ENCODE measurements at places on chromosomes 1 and 21.
A peak's percentile ranks its signal among the peaks of the same experiment; 100 is the strongest.

GRCh38 chr1:17588048-17588871 lies 48.8 kb downstream of the ARHGEF10L start:
- peak; percentile 55 for DNase-seq

DNA sequence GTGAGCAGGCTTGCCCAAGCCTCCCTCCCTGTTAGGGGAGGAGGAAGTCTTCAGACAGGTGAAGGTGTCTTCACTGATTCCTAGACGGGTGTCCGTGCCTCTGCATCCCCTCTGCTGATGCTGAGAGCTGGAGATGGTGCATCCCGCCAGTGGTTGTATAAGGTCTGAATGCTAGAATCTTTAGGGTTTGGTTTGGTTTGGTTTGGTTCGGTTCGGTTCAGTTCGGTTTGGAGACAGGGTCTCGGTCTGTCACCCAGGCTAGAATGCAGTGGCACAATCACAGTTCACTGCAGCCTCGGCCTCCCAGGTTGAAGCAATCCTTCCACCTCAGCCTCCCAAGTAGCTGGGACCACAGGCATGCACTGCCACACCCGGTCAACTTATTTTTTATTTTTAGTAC lies 153.6 kb downstream of the PGBD5 start:
- no peak for DNase-seq

DNA sequence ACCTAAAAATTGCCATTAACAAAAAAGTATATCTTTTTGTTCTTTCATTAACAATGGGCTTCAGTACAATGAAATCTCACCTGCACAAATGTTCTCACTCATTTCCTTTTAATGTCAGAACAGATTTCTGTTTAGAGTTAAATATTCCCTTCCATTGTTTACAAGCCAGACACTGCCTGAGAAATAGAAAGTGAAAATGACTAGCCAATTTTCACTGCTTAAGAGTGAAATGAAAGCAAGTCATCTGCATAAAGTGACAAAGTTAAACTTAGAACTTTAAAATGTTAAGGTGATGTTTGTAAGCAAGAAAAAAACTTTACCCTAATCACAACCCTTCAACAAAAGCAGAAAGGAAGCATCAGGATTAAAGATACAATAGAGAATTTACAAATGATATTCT lies 27.5 kb downstream of the COA6 start:
- DNase-seq, result no peak

DNA sequence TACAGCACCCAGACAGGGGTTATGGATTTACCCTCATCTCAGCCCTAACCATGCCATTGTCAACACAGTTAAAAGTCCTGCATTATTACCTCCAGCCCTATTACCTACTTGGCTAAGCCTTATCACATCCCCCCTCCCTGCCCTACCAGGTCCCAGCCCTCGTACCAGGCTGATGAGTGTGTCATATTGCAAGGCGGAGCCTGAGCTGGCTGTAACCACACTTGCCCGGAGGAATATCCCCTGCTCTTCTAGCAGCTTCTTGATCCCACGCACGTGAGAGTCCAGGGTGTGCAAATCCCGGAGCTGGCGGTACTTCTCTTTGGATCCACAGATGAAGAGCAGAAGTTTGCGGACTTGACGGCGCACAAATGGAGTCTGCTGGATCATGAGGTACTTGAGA lies 87.4 kb downstream of the UBR4 start:
- DNase-seq, result no peak

GRCh38 chr1:2074396-2074795 lies 24.2 kb downstream of the PRKCZ start:
- no peak for DNase-seq

- DNase-seq, result peak; percentile 93
Measured at GRCh38 chr1:10975567-10976326, 36.7 kb upstream of the TARDBP start.

DNA sequence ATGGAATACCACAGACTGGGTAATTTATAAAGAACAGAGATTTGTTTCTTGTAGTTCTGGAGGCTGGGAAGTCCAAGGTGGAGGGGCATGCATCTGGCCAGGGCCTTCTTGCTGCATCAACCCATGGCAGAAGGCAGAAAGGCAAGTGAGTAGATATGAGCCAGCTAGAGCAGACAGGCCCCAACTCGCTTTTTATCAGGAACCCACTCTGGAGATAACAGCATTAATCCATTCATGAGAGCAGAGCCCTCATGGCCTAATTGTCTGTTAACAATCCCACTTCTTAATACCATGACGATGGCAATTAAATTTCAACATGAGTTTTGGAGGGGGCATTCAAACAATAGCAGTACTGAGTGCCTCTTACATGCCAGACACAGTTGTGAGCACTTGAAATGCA lies 87.2 kb upstream of the SOX13 start:
- no peak for DNase-seq

All from fibroblast of skin of back (primary cell).